Activated T-helper 1 cell treated with anti-CD3 and anti-CD28 coated beads, Interleukin-12 subunit alpha, Interleukin-12 subunit beta, Interleukin-2, Interleukin-4 antibody, amounts not matched to agents 30 ng/mL and 10 ng/mL and 1 ng/mL, durations not matched to agents 14 hours and 24 hours and 36 hours (primary cell): ENCODE measurements at places on chromosomes 3 and 15. TPM values are rescaled to one million over a fixed set of nuclear protein-coding genes. Genes with fewer than 3 reads are reported as not detected.

CSK gene
- total RNA-seq = 348 and 362 TPM in 2 replicates

ARPIN gene
- not detected in 2 replicates for total RNA-seq

SPRED1 gene
- total RNA-seq = 0.49 and 0.54 TPM in 2 replicates

DNAJA4 gene
- 68.4 and 70.8 TPM in 2 replicates for total RNA-seq

IMPG2 gene
- 0.05 and 0.13 TPM in 2 replicates for total RNA-seq

GUCA1C gene
- total RNA-seq = not detected in 2 replicates

DNA sequence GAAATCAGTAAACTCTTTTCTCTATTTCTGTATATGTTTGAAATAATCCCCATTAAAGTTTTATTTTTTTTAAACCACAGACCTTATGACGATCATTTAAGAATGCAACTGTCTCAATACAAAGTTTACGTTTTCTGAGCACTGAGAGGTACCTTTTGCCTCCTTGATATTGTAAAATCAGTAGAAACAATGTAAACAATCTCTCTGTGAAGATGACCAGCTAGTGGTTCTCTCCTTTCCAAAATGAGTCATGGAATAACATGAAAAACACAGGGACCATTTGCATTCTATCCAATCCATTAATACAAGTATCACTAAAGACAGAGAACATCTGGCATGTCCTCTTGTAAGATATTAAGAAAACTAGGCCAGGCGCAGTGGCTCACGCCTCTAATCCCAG lies 48.8 kb downstream of the RAD18 start:
- no peak for DNase-seq
- H3K27me3 ChIP-seq = no peaks in the 10 kb centered on the region
- H3K4me3 ChIP-seq = no peak overlapping the region
- peaks cover 16% of the 10 kb centered on the region for H3K36me3 ChIP-seq

DNA sequence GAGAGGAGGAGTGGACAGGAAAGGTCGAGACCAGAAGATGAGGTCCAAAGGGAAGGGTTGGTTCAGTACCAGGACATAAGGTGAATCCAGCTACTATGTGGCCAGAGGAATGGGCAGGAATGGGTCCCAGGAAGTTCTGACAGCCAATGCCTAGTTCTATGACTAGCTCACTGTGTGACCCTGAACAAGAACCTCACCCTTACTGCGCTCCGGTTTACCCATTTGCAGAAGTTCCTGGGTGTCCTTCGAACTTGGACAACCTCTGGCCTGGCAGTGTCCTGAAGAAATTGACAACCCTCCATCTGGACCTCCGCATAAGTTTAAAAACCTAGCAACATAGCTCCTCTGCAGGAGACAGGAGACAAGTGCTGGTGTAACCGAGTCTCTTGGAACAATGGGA lies 12.2 kb upstream of the PSTPIP1 start:
- no peaks in the 10 kb centered on the region for H3K27me3 ChIP-seq
- peaks cover 57% of the 10 kb centered on the region for H3K4me1 ChIP-seq
- no peak overlapping the region for H3K27ac ChIP-seq
- no peak overlapping the region for H3K4me3 ChIP-seq
- DNase-seq = no peak
- peaks cover 4% of the 10 kb centered on the region for H3K36me3 ChIP-seq

DNA sequence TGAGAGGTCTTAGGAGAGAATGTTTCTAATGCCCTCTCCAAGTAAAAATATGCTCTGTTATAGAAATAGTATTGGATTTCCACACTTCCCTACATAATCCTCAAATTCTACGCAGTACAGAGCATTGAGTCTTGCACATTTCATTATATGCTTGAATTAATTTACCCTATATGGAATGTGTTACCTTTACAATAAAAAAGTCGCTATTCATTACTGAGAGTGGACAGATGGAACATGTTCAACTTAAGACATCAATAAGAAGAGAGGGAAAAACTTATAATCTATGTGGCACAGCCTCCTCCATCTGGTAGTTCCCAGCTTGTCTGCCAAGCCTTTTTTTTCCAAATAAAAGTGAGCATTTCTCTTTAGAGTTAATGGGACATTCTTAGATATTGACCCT lies 417.9 kb downstream of the MECOM start:
- peaks cover 33% of the 10 kb centered on the region for H3K27me3 ChIP-seq
- H3K36me3 ChIP-seq = no peaks in the 10 kb centered on the region
- no peak for DNase-seq
- no peak overlapping the region for H3K27ac ChIP-seq
- H3K4me3 ChIP-seq = no peak overlapping the region

GRCh38 chr3:882533-882932 lies 210.3 kb upstream of the CNTN6 start:
- no peak overlapping the region for H3K27ac ChIP-seq
- H3K4me3 ChIP-seq = no peak overlapping the region
- no peaks in the 10 kb centered on the region for H3K4me1 ChIP-seq
- H3K36me3 ChIP-seq = no peaks in the 10 kb centered on the region
- no peak for DNase-seq

- peaks cover 29% of the 10 kb centered on the region for H3K36me3 ChIP-seq
- H3K4me3 ChIP-seq = peak overlapping the region; percentile 86
- peaks cover 60% of the 10 kb centered on the region for H3K4me1 ChIP-seq
- H3K27me3 ChIP-seq = no peaks in the 10 kb centered on the region
- DNase-seq = no peak
- peak overlapping the region; percentile 85 for H3K27ac ChIP-seq
Observed at GRCh38 chr15:74783072-74783807, 1.4 kb downstream of the CSK start.

- no peak overlapping the region for H3K4me3 ChIP-seq
- no peaks in the 10 kb centered on the region for H3K27me3 ChIP-seq
- no peak overlapping the region for H3K27ac ChIP-seq
Observed at GRCh38 chr3:89577637-89578530, 470.5 kb downstream of the EPHA3 start.
